Cerebellar nuclear complex (tissue), 1 donor: ENCODE measurements at places on chromosomes 4 and X.

GRCh38 chr4:67658302-67658701 is 42.7 kb downstream of the UBA6 start:
- no peak for DNase-seq

DNA sequence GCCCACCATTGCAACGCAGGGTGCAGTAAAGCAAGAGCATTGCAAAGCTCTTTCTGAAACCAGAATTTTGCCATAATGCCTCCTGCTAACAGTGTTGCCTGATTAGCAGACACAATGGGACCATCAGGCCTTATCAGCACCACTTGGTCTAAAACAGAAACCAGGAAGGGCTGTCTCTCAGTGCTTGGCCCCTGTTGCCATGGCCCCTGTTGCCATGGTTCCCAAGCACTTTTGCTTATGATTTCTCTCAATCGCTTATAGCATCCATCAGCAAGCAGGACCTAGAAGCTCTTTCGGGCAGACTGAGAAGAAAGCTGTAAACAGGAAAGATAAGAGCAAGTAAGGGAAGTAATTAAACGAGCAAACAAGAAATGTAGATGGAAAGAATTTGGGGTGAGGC is 36.8 kb downstream of the RTL5 start:
- DNase-seq, result no peak

DNA sequence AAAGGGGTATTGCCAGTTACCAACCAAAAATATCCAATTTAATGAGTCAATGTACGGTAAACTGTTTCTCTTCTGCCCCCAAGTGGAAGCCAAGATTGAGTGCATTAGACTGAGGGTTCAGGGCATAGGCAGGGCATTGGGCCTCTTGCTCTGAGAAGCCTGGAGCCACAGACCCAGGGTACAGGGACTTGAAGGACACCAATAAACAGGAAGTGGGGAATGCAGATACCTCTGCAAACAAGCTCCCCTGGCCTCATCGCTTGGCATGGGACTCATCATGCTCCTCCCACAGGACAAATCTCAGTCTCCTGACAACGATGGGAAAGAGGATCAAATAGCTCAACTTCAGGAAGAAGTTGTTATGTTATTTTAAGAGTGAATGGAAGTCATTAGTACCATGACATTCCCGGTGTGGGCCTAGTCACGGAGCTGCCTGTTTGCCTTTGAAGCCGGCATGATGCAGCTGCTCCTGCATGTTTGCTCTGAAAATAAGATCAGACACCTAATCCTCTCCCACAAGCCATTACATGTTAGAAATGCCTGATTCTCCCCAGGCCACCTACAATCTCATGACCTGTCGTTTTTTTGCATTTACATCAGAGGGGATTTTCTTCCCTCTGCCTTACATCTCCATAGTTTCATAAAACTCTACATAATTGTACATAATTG is 224.2 kb downstream of the RCHY1 start:
- no peak for DNase-seq

GRCh38 chrX:42089031-42089430 is 165.7 kb upstream of the CASK start:
- DNase-seq, result no peak

- no peak for DNase-seq
Observed at GRCh38 chr4:1381944-1382541, 24.2 kb downstream of the NKX1-1 start.
